ENCODE measurements at places on chromosomes 6 and 20.

DNA sequence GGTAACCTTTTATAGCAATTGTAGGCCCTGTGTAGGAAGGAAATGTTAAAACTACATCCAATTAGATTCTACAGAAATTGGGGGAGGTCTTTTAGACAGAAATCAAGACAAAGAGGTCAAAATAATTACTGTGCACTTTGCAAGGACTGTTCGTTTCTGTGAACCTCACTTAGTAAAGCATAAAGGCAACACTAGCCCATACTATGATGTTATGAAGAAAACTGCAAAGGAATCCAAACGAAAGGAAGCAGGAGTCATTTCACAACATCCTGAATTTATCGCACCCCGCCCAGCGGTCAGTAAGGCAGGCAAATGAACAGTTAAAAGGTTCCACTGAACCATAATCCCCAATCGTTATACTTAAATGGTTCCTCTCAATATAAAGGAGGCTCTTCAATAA, 429.5 kb upstream of the ARID1B start:
- DNase-seq, result no peak

GRCh38 chr6:13591205-13591921, 17.0 kb downstream of the SIRT5 start:
- DNase-seq, result no peak

DNA sequence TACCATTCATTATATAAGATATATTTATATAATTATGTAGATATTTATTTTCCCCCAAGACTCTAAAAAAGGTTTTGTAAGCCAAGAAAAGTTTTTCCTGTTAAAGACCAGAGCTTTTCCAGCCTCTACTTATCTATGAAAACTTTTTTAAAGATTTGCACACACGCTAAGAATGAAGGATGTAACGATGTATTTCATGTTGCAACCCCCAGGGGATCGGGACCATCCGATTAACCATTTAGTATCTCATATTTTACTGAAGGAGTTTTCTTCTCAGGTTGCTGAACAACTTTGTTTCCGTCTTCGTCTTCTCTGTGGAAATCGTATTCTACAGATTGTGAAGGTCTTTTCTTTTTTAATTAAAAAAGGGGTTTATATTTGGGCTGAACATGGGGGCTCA, 70.0 kb upstream of the SASH1 start:
- no peak for DNase-seq

GRCh38 chr6:10384610-10385523, 30.0 kb downstream of the TFAP2A start:
- DNase-seq, result no peak

GRCh38 chr20:40683221-40683893, 5.7 kb downstream of the MAFB start:
- no peak for DNase-seq

DNA sequence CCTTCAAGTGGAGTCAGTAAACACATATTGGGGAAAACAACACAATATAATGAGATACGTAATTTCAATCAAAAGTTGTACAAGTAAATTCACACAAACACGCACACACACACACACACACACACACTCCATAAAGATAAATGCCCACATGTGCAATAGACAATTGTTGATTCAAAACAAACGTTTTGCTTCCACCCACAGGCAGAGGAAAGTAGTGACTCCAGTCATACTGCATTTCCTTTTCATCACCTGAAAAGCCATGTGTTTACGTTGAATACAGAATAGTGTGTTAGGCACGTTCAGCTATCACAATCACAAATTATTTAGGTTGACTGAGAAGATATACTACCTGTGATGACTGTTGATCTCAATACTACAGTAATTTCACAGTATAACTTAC, 443.8 kb upstream of the MANEA start:
- no peak for DNase-seq

DNA sequence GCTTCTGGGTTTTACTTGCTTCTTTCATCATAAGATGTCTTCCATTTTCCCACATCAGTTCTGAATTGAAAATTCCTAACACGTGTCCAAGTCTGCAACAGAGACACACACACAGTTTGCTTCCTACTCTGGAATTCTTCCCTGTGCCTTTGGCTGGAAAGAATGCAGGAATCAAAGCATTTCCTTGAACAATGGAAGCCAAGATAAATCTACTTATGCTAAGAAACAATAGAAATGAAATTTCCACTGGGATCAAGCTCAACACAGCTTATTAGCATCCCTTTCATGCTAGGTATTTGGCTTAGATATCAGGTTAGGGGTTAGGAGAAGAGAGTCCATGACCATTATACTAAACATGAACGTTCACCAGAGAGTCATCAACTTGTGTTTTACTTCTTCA, 101.1 kb upstream of the SCAF8 start:
- no peak for DNase-seq

DNA sequence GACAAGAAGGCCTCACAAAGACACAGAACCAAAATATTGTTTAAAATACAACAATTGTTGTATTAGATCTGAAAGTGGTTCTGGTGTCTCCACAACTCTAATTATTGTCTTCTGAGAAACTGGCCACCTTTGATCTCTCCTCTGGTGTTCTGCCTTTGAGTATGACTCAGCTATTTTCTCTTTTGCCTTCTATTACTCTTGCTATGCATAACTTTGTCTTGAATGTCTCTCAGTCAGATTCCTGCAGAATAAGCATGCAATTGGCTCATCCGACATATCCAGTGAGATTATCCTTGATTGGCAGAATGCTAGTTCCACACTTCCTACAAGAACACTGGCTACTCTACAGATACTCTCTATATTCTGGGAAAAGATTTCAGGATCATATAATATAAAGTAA, 14.3 kb upstream of the EPM2A start:
- DNase-seq, result no peak

DNA sequence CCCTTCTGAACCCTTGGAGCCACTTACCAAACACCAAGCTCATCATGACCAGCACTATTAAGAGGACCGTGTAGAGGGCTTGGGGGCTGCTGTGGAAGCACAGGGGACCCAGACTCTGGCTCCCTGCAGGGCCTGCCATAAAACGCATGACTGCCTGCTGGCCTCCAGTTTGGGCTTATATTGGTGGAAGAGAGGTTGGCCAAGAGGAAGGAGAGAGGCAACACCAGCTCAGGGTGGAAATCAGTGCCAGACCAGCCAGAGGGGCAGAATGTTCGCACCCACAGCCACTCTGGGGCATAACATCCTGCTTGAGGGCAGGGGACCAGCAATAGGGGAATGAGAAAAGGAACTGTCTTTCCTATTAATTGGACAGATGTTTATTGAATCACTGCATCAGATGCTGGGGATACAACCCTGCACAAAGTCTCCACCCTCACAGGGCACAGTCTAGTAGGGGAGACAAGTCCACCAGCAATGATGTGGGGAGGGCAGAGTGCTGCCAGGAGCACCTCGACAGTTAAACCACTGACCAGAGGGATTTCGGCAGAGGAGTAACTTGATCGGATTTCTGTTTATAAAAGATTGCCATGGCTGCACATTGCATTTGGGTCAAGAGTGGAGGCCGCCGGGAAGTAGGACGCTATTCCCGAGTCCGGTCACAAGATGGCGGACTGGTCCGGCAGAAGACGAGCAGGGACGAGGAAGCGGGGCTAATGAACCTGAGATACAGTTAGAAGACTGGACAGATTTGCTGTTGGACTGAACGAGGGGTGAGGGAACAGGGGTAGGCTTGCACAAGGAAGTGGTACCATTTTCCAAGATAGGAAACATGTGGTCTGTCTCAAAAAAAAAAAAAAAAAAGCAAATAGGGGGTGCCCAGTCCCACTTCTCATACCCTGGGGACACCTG, at the start of gene LY6G5C:
LY6G5C (minus strand) TSS at position 842 of the 909 bp plus-strand sequence; CDS start at position 148, 694 bp downstream.
- DNase-seq, result peak; percentile 52

GRCh38 chr6:5084360-5084780, 771 bp upstream of the PPP1R3G start:
- DNase-seq, result no peak

DNA sequence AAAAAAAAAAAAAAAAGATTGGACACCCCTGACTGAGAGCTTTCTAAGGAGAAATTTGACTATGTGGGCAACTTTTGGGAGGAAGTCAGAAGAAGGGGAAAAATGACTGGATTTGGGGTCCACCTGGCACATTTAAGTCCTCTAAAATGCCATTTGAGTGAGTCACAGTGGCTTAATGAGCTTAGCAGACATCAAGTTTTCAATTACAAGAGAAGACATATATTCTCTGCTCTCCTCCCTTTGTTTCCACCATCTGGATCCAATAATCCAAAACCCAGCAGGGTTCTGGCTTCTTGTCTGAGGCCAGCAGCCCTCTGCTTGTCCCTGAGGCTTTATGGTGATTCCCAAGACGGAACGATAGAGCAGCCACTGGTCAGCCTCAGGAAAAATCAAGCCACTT, 6.9 kb downstream of the PI3 start:
- no peak for DNase-seq

DNA sequence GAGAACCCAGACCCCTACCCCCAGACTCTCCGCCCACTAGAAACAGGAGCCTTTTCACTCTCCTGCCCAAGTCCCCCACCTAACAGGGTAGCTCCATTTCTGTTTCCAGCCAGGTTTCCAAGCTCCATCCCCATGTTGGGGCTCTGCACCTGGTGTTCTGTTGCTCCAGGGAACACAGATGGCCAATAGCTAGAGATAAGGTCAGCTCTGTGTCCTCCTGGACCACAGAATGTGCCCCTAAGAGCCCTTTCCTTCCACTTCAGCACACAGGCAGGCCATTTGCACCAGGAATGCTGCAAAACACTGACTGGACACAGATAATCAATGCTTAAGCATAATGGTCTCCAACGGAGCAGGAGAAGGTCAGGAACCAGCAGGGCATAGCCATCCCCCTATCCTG, 159.4 kb downstream of the QRSL1 start:
- DNase-seq, result no peak

DNA sequence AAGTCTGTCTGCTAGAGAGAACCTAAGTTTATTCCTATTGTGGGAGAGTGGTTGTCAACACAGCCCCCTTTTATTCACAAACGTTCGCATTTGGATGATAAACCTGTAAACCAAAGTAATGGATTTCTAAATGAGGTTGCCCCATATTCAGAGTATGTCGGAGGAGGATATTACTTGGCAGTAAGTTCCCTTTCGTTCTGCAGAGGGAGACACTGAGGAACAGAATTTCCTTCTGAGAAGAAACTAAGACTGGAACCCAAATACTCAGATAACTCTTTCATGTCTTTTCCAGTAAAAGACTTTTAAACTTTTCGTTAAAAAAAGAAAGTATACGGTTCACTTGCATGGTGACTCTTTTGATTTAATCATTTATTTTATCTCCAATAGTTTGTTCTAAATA, 754.6 kb upstream of the MMS22L start:
- DNase-seq, result no peak

GRCh38 chr6:29720863-29721262, 2.4 kb upstream of the HLA-F start:
- no peak for DNase-seq

DNA sequence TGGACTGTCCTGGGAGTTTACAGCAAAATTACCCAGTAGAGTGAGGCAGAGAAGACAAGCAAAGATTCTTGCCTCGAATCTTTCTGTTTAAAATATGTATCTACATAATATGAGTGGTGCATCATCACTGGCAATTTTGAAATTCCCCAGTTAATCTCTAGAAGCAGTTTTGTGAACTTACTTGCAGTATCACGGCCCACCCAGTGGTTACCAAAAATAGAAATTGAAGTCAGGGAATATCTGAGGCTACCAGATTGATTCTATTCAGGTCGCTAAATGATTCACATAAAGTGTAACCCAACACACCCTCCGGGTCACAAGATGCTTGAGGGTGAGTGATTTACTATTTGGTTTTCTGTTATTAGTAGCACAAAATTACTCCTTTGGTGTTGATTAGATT, 111.9 kb downstream of the PPP1R14C start:
- DNase-seq, result no peak

DNA sequence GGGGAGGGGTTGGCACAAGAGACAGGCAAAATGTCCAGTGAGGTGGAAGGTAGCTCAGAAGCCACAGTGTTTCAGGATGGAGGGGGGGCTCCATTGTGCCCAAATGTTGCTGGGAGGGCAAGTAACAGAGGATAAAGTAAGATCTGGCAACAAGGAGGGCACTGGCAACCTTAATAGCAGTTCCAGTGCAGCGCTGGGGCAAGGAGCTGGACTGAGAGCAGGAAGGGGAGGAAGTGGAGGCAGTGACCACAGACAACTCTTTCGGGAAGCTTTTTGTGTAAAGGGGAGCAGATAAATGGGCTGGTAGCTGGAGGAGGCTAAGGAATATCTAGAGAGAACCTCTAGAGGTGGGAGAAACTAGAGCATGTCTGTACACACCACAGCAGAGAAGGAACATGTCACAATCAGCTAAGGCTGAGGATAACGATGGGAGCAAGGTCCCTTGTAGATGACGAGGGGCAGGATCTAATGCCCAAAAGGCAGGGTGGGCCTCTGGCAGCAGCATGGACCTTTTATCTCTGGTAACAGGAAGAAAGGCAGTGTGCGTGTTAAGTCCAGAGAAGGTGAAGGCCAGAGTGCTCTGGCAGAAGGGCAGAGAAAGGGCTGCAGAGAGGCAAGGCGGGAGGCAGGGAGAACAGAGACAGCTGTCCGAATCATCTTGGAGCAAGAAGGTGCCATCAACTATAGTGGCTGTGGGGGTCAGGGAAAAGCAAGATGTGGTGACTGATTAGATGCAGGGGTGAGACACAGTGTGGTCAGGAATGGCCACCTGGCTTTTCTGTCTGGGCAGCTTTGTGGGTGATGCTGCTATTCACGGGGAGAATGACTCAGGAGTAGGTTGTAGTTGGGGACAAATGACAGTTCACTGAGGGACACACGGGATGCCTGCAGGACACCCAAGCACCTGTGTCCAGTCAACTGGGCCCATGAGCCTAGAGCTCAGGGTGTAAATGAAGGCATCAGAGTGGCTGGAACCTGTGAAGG, 17.4 kb downstream of the TMEM242 start:
- no peak for DNase-seq

- DNase-seq, result no peak
Observed at GRCh38 chr6:113050979-113051378, 703.8 kb downstream of the RFPL4B start.

- no peak for DNase-seq
Observed at GRCh38 chr6:6678811-6679210, 90.3 kb downstream of the LY86 start.

DNA sequence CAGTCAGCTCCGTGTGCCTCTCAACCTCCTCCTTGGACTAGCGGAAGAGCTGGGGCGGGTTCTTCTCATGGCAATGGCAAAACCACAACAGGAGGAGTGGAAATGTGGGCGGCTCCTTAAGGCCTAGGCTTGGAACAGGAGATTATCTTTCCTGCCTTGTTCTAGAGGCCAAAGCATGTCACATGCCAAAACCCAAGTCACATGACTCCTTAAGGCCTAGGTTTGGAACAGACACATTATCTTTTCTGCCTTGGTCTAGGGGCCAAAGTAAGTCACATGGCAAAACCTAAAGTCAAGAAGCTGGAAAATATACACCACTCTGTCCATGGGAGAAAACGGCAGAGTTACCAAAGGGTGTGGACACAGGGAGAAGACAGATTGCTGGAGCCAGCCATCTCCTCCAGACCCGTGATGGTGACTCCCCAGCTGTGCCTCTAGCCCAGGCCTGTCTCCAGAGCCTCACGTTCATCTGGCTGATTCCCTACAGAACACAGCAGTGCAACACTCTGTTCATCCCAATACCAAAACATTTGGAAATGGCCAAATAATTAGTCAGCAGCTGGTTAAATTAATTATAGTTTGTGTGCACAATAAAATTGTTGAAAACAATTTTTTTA, 34.2 kb downstream of the ANKRD60 start:
- no peak for DNase-seq

- DNase-seq, result no peak
Observed at GRCh38 chr6:147567141-147567805, 58.8 kb downstream of the SAMD5 start.

Measured in activated CD4-positive, alpha-beta T cell treated with anti-CD3 and anti-CD28 coated beads, Interleukin-2, amount 50 U/mL, for 1 hour (primary cell).